ENCODE measurements at places on chromosomes 11 and 22. TPM values are rescaled to one million over a fixed set of nuclear protein-coding genes. Genes with fewer than 3 reads are reported as not detected.

Gene OR51B4
- polyA plus RNA-seq: 22.8 TPM

Gene C11orf58
- 226 TPM for polyA plus RNA-seq

Gene MYOD1
- polyA plus RNA-seq: not detected

GRCh38 chr11:97537407-97538150, 1147.8 kb downstream of the JRKL start:
- no peak for DNase-seq

GRCh38 chr22:40673017-40673416, 6.3 kb upstream of the MCHR1 start:
- no peak for DNase-seq

DNA sequence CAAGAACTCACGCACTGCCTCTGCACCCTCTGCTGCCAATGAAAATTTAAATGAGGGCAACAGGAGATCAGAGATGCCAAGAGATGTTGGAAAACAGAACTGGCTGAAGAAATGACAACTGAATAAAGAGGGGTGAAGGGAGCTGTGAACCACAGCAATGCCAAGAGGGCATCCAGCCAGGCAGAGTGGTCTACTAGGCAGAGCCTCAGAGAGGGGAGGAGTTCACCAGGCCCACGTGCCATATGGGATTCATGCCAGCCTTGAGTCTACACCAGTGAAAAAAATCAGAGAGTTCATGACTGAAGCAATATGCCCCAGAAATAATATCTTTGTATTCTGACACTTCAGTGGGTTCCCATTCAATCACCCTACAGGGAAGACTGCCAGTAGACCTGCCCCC, 4.4 kb downstream of the APOL2 start:
- no peak for DNase-seq

GRCh38 chr22:40425082-40425481, 54.7 kb downstream of the SGSM3 start:
- no peak for DNase-seq

- no peak for DNase-seq
Measured at GRCh38 chr11:111299101-111300026, 1.0 kb downstream of the POU2AF3 start.

GRCh38 chr22:36745301-36745995, 30.5 kb downstream of the IFT27 start:
- no peak for DNase-seq

DNA sequence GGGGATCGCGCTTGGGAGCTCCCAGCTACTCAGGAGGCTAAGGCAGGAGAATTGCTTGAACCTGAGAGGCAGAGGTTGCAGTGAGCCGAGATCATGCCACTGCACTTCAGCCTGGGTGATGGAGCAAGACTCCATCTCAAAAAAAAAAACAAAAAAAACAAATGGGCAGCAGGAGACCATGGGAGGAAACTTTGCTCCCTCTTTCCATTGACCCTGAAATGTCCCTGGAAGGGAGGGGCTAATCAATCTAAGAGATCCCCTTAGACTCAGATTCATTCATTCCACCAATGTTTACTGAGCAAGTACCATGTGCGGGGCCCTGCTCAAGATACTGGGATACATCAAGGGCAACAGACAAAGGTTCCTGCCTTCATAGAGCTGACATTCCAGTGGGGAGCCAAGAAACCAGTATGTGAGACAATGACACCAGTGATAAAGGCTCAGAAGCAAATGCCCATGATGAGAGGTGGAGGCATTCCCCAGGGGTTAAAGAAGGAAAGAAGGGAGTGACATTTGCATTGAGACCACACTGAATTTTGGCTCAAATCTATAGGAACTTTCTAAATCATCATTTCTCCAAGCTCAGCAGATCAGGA, 37.7 kb upstream of the TFIP11 start:
- DNase-seq: no peak

Measured in K562 (cell line).